HepG2 (cell line): ENCODE measurements at places on chromosomes 3 and 15.

DNA sequence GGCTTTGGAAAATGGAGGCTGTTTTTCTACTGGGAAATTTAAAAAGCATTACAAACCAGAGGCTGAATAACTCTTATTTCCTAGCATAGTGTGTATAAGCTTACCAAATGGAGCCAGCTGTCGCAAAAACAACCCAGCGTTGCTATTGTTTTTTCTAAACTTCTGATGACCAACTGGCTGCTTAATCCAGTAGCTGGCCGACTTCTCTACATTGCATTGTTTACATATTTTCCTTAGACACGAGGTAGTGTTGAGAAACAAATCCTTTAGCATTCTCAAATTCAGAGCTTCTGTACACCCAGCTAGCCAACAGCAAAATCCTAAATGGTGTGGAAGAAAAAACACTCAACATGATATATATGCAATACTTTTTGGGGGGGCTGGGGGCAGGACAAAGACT, 161.0 kb upstream of the ADAMTS9 start:
- H3K27me3 ChIP-seq = no peaks in the 10 kb centered on the region
- no peak overlapping the region for H3K4me3 ChIP-seq
- no peak for DNase-seq
- H3K4me1 ChIP-seq = no peaks in the 10 kb centered on the region
- no peak overlapping the region for H3K27ac ChIP-seq

- no peaks in the 10 kb centered on the region for H3K27me3 ChIP-seq
- H3K4me3 ChIP-seq = no peak overlapping the region
- H3K27ac ChIP-seq = no peak overlapping the region
- peaks cover 17% of the 10 kb centered on the region for H3K4me1 ChIP-seq
Measured at GRCh38 chr3:69212411-69213160, 90.2 kb upstream of the LMOD3 start.

- DNase-seq = no peak
- no peaks in the 10 kb centered on the region for H3K36me3 ChIP-seq
- H3K27me3 ChIP-seq = no peaks in the 10 kb centered on the region
- H3K4me1 ChIP-seq = no peaks in the 10 kb centered on the region
- no peak overlapping the region for H3K4me3 ChIP-seq
- no peak overlapping the region for H3K27ac ChIP-seq
Measured at GRCh38 chr3:156615592-156616173, 58.7 kb upstream of the TIPARP start.

GRCh38 chr3:159669766-159670165, 318.9 kb upstream of the IL12A start:
- no peaks in the 10 kb centered on the region for H3K27me3 ChIP-seq
- H3K4me3 ChIP-seq = no peak overlapping the region
- no peaks in the 10 kb centered on the region for H3K36me3 ChIP-seq
- DNase-seq = no peak

DNA sequence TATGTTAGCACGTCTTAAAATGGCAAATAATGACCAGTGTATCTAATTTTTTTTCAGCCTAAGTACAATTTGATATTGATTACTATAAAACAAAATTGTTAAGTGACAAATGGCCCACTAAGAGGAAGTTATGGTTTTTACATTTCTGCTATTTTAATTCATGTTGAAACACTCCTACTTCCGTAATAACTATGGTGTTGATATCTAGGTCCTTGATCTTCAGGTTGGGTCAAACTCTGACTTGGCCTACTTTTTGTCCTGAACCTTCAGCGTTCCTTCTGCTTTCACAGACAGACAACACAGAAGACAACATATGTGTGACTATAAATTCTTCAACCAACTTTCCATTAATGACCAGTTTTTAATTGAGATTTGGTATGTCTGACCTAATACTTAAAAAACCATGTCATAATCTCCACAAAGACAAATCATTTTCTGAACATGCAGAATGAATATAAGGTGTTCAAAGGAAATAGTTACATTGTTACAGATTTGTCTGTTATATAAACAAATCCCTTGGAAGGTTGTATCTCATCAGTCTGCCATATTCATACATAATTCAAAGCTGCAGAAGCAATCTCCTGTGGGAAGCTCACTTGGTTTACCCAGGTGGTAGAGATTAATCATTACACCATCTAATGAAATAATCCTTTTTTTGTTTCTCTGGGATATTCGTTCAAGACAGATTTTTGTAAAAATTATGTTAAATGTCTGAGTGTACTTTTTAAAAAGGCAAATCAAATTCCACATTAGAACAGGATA, 92.1 kb upstream of the TSPAN3 start:
- no peak overlapping the region for H3K27ac ChIP-seq
- no peak for DNase-seq
- H3K4me1 ChIP-seq = peaks cover 59% of the 10 kb centered on the region
- no peak overlapping the region for H3K4me3 ChIP-seq

DNA sequence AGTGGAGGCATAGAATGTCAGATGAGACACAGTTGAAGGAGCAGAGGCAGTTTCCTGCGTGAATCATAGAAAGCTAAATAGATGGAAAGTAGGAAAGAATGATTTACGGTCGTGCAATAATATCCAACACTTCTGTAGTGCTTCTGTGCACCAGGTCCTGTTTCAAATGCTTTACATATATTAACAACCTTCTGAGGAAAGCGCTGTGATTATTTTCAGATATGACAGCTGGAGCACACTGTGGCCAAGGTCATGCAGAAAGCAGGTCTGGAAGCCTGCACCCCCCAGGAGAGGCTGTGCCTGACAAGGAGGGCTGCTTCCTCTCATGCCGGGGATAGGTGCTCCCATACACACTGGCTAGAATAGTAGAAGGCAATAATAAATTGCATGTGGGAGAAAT, 104.5 kb downstream of the CHRNA7 start:
- no peak overlapping the region for H3K27ac ChIP-seq
- H3K4me1 ChIP-seq = peaks cover 8% of the 10 kb centered on the region; the same call in 1 of the 2 replicates
- H3K36me3 ChIP-seq = no peaks in the 10 kb centered on the region
- H3K27me3 ChIP-seq = no peaks in the 10 kb centered on the region
- DNase-seq = no peak

GRCh38 chr15:57857871-57858270, 151.4 kb downstream of the POLR2M start:
- H3K36me3 ChIP-seq = no peaks in the 10 kb centered on the region
- H3K27ac ChIP-seq = no peak overlapping the region
- no peaks in the 10 kb centered on the region for H3K27me3 ChIP-seq
- no peak for DNase-seq
- H3K4me1 ChIP-seq = no peaks in the 10 kb centered on the region

DNA sequence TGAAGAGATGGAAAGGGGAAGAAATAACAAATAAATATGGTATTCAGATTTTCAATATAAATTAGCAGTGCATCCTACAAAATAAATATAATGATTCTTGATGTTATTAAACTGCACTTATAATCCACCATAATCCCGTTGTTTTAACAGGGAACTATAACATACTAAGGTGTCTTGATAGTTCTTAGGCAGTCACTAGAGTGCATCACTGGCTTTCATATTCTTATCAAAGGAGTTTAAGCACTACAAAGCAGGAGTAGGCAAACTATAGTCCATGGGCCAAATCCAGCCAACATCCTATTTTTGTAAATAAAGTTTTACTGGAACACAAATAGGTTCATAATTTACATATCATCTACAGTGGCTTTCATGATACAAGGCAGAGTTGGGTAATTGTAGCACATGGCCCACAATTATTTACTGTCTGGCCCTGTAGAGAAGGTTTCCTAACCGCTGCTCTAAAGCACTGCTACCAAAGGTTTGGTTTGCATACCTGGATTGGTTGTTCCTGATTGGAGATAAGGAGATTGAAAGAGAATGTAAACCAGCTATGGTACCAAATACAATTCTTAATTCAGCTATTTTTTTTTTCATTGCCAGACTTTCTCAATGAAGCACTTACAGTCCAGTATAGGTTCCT, 104.3 kb downstream of the ZNF280D start:
- H3K36me3 ChIP-seq = no peaks in the 10 kb centered on the region
- H3K27me3 ChIP-seq = no peaks in the 10 kb centered on the region
- H3K4me3 ChIP-seq = no peak overlapping the region
- DNase-seq = no peak

DNA sequence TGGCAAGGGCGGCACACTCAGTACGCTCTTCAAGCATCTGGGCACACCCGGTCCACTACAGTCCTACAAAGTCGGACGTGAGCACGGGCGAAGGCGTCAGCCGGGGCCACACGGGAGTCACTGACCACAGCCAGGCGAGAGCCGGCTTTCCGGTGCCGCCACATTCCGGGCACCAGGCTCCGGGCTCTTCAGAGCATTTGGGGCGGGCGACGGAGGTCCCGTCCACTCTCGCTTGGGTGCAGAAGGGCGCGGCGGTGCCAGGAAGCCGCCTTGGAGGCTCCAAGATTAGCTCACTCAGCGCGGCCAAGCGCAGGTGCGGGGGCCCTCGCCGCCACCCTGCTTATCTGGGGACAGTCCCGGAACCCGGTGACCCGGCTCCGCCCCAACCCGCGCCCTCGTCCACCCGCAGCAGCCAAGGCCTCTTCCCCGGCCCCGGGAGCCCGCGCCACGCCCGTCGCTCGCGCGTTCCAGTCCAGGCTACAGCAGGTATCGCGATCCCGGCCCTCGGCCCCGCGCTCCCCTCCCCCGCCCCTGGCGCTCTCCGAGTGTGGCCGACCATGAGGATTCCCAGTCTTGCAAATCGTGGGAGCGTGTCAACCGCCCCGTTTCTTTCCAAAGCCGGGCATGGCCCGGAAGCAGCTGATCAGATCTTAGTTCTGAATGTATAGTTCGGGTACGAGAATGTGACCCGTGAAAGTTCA, at the start of gene ADPRH:
Gene ADPRH (plus strand): TSS at position 127 of the 701 bp plus-strand sequence. CDS start 2,678 bp downstream, outside the sequence.
- peaks cover 4% of the 10 kb centered on the region; the same call in 1 of the 3 replicates for H3K27me3 ChIP-seq
- H3K36me3 ChIP-seq = no peaks in the 10 kb centered on the region
- H3K4me3 ChIP-seq = peak within 1 kb of the TSS; percentile 66
- no peak for DNase-seq
- no peak within 1 kb of the TSS for H3K27ac ChIP-seq

DNA sequence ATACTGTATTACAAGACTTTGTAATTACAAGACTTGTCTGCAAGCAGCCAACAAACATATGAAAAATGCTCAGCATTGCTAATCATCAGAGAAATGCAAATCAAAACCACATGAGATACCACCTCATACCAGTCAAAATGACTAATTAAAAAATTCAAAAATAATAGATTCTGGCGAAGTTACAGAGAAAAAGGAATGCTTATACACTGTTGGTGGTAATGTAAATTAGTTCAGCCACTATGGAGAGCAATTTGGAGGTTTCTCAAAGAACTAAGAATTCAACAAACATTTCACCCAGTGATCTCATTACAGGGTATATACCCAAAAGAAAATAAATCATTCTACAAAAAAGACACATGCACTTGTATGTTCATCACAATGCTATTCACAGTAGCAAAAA, 617.5 kb upstream of the CCDC54 start:
- H3K27me3 ChIP-seq = no peaks in the 10 kb centered on the region
- no peak overlapping the region for H3K4me3 ChIP-seq
- H3K4me1 ChIP-seq = no peaks in the 10 kb centered on the region

- H3K36me3 ChIP-seq = no peaks in the 10 kb centered on the region
- H3K4me1 ChIP-seq = peaks cover 19% of the 10 kb centered on the region
- H3K27ac ChIP-seq = no peak overlapping the region
- H3K27me3 ChIP-seq = no peaks in the 10 kb centered on the region
Measured at GRCh38 chr15:82848241-82848993, 39.0 kb downstream of the WHAMM start.

- H3K4me1 ChIP-seq = peaks cover 8% of the 10 kb centered on the region
- DNase-seq = no peak
- no peak overlapping the region for H3K4me3 ChIP-seq
- no peak overlapping the region for H3K27ac ChIP-seq
Measured at GRCh38 chr3:50455161-50456018, 48.0 kb downstream of the CACNA2D2 start.

GRCh38 chr3:55288657-55289056, 198.4 kb downstream of the WNT5A start:
- no peaks in the 10 kb centered on the region for H3K36me3 ChIP-seq
- DNase-seq = no peak
- no peaks in the 10 kb centered on the region for H3K27me3 ChIP-seq
- H3K4me1 ChIP-seq = no peaks in the 10 kb centered on the region
- H3K27ac ChIP-seq = no peak overlapping the region

- peaks cover 4% of the 10 kb centered on the region; the same call in 1 of the 3 replicates for H3K27me3 ChIP-seq
- no peaks in the 10 kb centered on the region for H3K4me1 ChIP-seq
- no peak overlapping the region for H3K4me3 ChIP-seq
Measured at GRCh38 chr3:14503033-14503705, 37.0 kb downstream of the GRIP2 start.

- no peaks in the 10 kb centered on the region for H3K27me3 ChIP-seq
- H3K4me1 ChIP-seq = peaks cover 16% of the 10 kb centered on the region
- no peak for DNase-seq
- no peaks in the 10 kb centered on the region for H3K36me3 ChIP-seq
- H3K4me3 ChIP-seq = no peak overlapping the region
Measured at GRCh38 chr15:51720201-51720995, 17.1 kb downstream of the LYSMD2 start.

- no peaks in the 10 kb centered on the region for H3K27me3 ChIP-seq
- no peak overlapping the region for H3K27ac ChIP-seq
- DNase-seq = no peak
- no peaks in the 10 kb centered on the region for H3K36me3 ChIP-seq
- peaks cover 53% of the 10 kb centered on the region for H3K4me1 ChIP-seq
Measured at GRCh38 chr3:42751609-42752008, 21.4 kb downstream of the CCDC13 start.

GRCh38 chr3:149763565-149764195, 11.4 kb upstream of the COMMD2 start:
- H3K4me3 ChIP-seq = no peak overlapping the region
- H3K4me1 ChIP-seq = no peaks in the 10 kb centered on the region
- H3K27me3 ChIP-seq = peaks cover 1% of the 10 kb centered on the region; the same call in 1 of the 2 replicates
- no peak overlapping the region for H3K27ac ChIP-seq
- no peaks in the 10 kb centered on the region for H3K36me3 ChIP-seq

DNA sequence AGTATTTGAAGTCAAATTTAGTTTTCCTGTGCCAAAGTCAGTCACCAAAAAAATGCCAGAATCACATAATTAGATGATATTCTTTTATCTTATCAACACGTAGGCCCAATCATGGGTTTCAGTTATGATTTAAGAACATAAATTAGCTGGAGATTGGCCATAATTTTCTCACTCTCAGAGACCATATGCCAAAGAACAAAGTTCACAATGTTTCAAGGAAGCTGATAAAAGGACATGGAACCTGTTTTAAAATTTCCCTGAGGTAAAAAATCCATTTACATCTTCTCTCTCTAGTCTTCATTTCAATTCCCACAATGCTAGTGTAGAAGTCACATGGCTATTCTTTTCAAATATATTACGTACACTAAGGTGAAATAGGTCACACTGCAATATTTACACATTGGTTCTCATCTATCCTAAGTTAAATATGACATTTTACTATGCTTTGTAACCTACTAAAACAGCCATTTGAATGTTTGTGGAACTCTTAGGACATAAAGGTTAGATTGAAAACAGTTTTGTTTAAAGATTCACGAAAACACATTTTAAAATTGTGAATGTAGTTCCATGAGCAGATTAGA, 42.7 kb upstream of the DCUN1D1 start:
- no peaks in the 10 kb centered on the region for H3K27me3 ChIP-seq
- H3K36me3 ChIP-seq = peaks cover 25% of the 10 kb centered on the region; the same call in 2 of the 3 replicates
- no peak overlapping the region for H3K27ac ChIP-seq
- H3K4me1 ChIP-seq = peaks cover 21% of the 10 kb centered on the region
- DNase-seq = peak; percentile 22
